ENCODE measurements at places on chromosomes 3 and 15. TPM values are rescaled to one million over a fixed set of nuclear protein-coding genes. Genes with fewer than 3 reads are reported as not detected.
A peak's percentile ranks its signal among the peaks of the same experiment; 100 is the strongest.

GRCh38 chr3:173258697-173259096 is 117.7 kb upstream of the SPATA16 start:
- DNase-seq = no peak

DNA sequence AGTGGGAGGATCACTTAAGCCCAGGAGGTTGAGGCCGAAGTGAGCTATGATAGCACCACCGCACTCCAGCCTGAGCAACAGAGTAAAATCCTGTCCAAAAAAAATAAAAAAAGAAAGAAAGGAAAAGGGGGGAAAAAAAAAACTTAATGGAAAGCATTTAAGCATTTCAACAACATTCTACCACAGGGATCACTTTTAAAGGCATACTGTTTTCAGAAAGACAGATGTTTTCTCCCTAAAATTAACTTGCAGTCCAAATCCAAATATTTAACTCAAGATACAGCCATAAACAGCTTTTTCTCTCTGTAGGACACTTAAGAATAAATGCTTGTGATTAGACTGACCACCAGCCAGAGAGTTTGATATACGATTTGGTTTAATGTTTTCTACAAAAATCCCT is 141.0 kb downstream of the MAGI1 start:
- DNase-seq = no peak

GRCh38 chr3:153287017-153287416 is 125.0 kb downstream of the RAP2B start:
- no peak for DNase-seq

DNA sequence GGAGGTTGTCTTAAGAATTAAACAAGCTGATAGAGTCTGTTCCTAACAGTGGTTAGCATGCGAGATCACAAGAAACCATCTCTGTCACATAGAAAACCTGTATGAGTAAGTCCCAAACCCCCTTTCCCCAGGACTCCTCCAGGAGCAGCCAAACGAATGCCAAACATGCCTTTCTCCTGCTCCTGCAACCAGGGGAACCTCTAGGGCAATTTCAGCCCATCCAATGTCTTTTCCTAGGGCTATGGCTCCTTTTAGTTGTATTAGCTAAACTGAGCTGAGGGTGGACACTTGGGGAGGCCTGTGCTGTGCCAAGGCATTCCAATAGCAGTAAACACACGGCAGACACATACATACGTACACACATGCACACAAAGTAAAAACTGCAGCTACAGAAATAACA is 36.5 kb upstream of the TIMP4 start:
- no peak for DNase-seq

- no peak for DNase-seq
Observed at GRCh38 chr3:141556034-141556433, 69.2 kb downstream of the RASA2 start.

GRCh38 chr15:84143753-84144314 is 91.7 kb upstream of the GOLGA6L4 start:
- no peak for DNase-seq

The KBTBD13 gene
- total RNA-seq = 0.17 TPM

The PPARG gene
- total RNA-seq = 0.62 TPM

The WDR72 gene
- 26.4 TPM for total RNA-seq

DNA sequence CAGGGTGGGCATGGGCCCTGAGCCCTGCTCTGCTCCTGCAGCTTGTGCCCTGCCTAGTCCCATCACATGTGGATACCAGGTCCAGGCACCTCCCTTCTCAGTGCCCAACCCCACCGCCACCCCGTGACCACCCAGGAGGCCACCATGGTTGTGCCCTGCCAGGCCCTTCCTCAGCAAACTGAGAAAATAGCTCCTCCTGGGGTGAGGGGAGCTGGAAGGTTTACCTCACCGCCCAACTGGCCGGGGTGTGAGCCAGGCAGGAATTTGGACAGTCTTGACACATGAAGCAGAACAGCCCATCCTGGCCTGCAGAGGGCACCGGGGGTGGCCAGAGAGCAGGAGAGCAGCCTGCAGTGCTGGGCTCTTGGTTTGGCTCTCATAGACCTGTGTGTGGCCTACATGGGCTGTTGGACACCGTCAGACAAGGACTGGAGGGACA is 11.4 kb upstream of the C3orf22 start:
- peak; percentile 72 for DNase-seq

GRCh38 chr3:35971686-35972085 is 332.4 kb downstream of the ARPP21 start:
- DNase-seq = no peak

The SAXO2 gene
- total RNA-seq = 1.1 TPM

The GRAMD1C gene
- 1.0 TPM for total RNA-seq

The IL17RC gene
- 15.3 TPM for total RNA-seq

DNA sequence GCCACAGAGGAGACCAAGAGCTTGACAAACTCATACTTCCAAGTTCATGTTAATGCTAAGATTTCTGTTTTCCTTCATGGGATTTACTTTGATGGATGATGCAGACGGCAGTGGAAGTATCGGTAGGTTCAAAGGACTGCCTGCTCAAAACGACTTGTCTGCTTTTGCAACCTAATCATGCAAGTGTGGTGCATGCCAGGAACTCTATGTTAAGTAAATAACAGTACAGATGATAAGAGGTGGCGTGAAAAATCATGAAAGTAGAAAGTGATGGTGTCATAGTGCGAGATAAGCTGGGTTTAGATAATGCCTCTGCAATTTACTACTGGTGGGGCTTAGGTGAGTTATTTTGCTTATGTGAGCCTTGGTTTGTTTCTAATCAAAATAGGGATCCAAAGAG is 14.7 kb upstream of the LMCD1 start:
- no peak for DNase-seq

GRCh38 chr15:56719021-56719612 is 14.2 kb downstream of the ZNF280D start:
- DNase-seq = no peak

The FAM240A gene
- not detected for total RNA-seq
